Stimulated activated CD4-positive, alpha-beta T cell treated with anti-CD3 and anti-CD28 coated beads, Interleukin-12 subunit alpha, Interleukin-12 subunit beta, amount 100 ng/mL, for 4 hours (primary cell): ENCODE measurements at places on chromosomes 2 and 18.

- DNase-seq = no peak
Measured at GRCh38 chr2:15364561-15364960, 196.6 kb downstream of the NBAS start.

- no peak for DNase-seq
Measured at GRCh38 chr2:4416431-4416830, 713.1 kb downstream of the DCDC2C start.

GRCh38 chr2:33570681-33571080 is 28.4 kb downstream of the FAM98A start:
- DNase-seq = no peak

DNA sequence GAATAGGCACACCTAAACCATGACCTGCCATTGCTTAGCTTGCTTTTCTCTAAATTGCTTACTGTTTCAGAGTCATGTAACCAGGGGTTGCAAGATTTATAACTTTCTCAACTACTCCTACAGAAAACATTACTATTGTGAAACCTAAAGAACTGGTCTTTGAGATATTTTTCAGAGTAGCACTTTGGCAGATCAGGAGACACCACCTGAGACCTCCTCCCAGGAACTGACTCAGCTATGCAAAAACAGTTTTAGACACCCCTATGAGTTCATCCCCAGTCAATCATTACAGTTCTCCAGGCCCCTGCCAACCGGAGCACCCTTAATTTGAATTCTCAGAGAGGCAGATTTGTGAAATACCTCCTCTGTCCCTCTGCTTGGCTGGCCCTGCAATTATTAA is 80.3 kb downstream of the MBOAT2 start:
- no peak for DNase-seq

DNA sequence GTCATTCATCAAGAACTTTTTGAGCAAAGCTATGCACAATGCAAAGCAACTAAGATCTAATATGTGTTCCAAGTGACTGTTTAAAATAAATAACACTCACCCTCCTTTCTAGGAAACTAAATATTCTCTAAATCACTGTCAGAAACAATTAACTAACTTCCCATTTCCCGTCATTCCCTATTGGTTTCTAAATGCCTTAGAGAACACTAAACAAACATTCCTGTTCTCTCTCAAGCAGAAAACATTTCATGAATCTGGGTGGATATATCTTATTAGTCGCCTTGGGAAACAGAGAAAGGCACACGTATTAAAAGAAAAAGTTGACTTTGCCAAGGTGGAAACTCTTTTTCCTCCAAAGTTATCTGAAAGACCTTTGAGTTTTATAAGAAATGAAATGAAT is 735.2 kb downstream of the MBD2 start:
- DNase-seq = no peak

DNA sequence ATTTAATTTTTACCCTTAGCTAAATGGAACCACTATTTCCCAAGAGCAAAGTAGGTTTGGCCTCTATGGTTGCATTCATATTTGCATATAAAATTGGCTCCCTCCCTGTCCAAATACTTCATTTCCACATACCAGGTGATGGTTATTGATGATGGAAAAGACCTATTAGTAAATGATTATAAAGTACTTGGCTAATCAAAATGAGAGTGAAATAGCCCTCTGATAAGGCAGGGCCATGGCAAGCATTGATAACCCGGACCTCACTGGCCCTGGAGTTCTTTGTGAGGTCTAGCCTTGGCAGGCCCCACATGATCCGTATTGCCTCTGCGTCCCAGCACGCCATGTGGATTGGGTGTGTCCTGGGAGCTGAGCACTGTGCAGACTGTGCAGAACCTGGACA is 201.1 kb upstream of the GATA6 start:
- DNase-seq = no peak
